Panc1 (cell line): ENCODE measurements at places on chromosomes 12 and 14.

DNA sequence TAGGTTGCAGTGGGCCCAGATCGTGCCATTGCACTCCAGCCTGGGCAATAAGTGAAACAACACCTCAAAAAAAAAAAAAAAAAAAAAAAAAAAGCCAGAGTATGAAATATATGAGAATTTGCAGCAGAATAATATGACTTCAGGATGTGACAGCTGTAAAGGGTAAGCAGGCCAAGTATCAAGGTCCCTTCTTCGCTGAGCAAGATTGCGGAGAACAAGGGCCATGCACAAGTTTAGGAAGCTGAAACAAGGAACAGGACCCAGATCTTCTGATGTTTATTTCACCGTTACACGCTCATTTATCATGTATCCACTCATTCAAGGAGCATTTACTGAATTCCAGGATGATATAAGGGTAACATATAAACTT lies 659 bp upstream of the FOXJ2 start:
- H3K4me1 ChIP-seq: peaks cover 16% of the 10 kb centered on the region
- no peaks in the 10 kb centered on the region; the same call in 1 of the 2 replicates for H3K36me3 ChIP-seq
- peak overlapping the region; percentile 86 for H3K27ac ChIP-seq

DNA sequence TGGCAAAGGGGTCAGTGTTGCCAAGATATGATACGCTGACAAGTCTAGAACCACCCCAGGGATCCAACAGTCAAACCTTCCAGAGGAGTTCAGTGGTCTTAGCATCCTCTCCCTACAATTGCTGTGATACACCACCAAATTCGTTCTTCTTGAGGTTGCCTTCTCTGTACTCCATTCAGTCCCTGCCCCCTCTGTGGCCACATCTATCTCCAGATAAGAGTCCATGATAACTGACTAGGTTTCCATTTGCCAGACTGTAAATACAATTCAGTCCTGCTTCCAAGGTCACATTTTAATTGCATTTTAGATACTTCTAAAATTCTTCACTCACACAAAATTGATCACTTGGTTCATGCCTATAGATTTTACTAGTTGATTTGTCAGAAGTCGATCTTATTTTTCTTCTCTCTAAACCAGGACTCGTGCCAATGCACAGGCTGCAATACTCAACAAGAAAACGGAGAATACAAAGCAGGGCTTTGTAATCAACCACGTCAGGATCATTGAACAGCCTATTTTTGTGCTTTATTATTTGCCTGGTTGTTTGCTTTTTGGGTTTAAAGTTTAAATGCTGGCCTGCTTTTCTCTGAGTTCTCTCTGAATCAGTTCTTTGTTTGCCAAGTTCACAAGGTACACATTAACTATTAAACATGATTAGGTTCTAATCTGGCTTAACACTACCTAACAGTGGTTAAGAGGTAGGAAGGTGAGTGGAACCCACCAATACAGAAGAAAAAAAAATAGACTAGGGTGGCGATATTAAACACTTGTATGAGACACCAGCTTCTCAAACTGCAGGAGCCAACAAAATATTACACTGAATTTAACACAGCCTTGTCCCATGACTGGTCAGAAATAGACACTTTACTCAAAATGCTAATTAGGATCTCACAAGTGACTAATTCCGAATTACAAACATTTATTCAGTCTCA lies 5.3 kb upstream of the TSPAN8 start:
- H3K4me1 ChIP-seq: no peaks in the 10 kb centered on the region; the same call in 1 of the 2 replicates
- H3K36me3 ChIP-seq: no peaks in the 10 kb centered on the region
- no peak overlapping the region for H3K4me3 ChIP-seq

- no peaks in the 10 kb centered on the region for H3K4me1 ChIP-seq
- DNase-seq: no peak
- peaks cover 2% of the 10 kb centered on the region; the same call in 1 of the 2 replicates for H3K27me3 ChIP-seq
- no peak overlapping the region for H3K27ac ChIP-seq
Measured at GRCh38 chr12:7856516-7856915, 16.2 kb downstream of the SLC2A14 start.

DNA sequence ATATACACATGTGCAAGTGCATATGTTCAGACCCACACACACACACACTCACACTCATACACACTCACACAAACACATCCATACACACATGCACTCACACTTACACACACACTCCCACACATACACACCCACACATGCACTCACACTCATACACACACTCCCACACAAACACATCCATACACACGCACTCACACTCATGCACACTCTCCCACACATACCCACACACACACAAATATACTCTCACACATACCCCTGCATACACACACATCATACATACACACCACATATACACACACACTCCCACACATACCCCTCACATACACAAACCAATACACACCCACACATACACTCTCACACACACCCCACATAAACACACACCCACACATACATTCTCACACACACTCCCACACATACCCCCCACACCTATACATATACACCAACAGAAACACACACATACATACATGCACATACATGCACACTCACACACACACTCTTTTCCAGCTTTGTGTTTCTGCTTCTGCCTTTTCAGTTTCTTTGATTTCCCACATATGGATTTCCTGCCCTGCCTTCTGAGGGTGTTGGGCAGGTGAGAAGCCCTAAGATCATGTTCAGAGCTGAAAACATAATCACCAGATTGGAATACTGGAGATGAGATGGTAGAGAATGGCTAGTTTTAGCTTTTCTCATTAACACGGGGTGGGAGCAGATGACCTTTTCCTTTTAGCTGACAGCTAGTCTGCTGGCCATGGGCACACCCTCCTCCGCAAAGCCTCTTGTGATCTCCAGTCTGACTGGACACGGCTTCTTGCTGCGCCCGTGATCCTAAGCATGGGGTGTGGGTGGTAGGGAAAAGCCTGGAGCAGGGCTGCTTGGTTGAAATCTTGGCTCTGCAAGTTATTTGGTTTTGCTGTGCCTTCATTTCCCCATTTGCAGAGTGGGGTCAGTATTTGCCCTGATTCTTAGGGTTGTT lies 214.0 kb downstream of the CHST11 start:
- no peaks in the 10 kb centered on the region for H3K36me3 ChIP-seq
- H3K27ac ChIP-seq: peak overlapping the region; percentile 67
- no peaks in the 10 kb centered on the region for H3K27me3 ChIP-seq
- H3K4me3 ChIP-seq: no peak overlapping the region

DNA sequence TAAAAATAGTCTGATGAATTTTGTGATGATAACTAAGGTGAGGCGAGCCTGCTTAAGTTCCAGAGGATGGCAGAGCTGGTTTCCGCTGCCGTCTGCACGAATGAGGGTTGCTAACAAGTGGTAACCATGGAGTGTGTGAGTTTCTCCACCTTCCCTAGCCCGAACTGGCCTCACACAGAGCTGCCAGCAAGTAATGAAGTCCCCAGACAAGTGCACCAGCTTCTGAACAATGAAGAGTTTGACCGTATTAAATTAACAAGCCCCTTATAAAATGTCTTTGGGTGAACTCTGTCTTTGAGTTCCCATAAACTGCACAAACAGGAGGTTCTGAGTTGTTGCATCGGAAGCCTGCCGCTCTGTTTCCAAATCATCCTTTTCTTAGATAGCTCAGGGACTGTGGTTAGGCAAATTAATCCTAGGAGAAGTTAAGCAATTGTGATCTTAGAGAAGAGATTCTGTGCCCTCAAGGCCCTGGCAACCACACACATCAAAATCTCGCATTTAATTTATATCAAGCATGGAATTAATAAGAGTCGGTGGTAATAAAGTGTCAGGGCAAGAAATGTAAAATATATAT lies 274.1 kb upstream of the DAAM1 start:
- no peak overlapping the region for H3K4me3 ChIP-seq
- DNase-seq: no peak
- H3K4me1 ChIP-seq: no peaks in the 10 kb centered on the region
- no peaks in the 10 kb centered on the region for H3K27me3 ChIP-seq
- H3K36me3 ChIP-seq: no peaks in the 10 kb centered on the region

DNA sequence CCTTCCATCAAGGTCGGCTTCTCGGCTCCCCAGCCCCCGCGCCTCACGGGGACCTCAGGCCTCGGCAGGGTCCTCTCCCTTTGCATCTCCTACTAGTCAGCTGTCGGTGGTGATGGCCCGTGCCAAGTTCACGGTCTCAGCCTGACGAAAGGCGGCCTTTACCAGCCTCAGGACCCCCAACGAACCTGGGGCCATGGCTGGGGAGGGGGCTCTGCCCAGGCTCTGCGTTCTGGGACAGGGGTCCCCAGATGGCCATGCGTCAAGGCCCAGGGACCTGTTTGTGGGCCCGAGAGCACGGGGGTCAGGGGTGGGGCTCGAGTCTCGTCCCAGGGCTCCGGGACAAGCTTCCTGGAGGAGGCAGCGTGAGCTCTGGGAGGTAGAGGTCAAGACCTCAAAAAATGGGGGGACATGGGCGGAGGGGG lies 32.8 kb upstream of the DEGS2 start:
- H3K4me3 ChIP-seq: peak overlapping the region; percentile 54
- H3K27me3 ChIP-seq: no peaks in the 10 kb centered on the region
- no peak for DNase-seq
- peaks cover 8% of the 10 kb centered on the region for H3K4me1 ChIP-seq
- peak overlapping the region; percentile 85 for H3K27ac ChIP-seq

DNA sequence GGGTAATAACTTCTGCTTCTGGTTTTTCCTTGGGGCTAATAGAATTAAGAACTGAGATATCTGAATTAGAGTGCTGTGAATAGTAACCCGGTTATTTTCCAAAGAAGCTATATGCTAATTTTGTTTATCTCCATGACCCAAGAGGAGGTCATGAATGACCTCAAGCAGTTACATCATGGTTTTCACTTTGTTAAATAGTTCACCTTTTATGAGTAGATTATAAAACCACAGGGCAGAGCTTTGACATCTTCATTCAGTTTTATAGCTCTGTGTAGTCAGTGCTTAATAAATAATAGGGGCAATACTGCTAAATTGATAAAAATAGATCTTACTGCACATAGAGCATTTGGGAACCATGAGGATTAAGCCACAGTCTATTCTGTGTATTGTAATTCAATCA lies 462.2 kb downstream of the LRIG3 start:
- no peak for DNase-seq
- H3K27ac ChIP-seq: no peak overlapping the region
- no peaks in the 10 kb centered on the region for H3K36me3 ChIP-seq
- H3K4me1 ChIP-seq: no peaks in the 10 kb centered on the region
- no peak overlapping the region for H3K4me3 ChIP-seq
- H3K27me3 ChIP-seq: no peaks in the 10 kb centered on the region

- H3K4me1 ChIP-seq: peaks cover 63% of the 10 kb centered on the region
- no peaks in the 10 kb centered on the region for H3K36me3 ChIP-seq
- no peak overlapping the region for H3K4me3 ChIP-seq
- H3K27me3 ChIP-seq: no peaks in the 10 kb centered on the region
- H3K27ac ChIP-seq: peak overlapping the region; percentile 99
Measured at GRCh38 chr12:104219908-104220404, 4.4 kb downstream of the TXNRD1 start.

- no peak for DNase-seq
- peaks cover 16% of the 10 kb centered on the region for H3K4me1 ChIP-seq
- peak within 1 kb of the TSS; percentile 76 for H3K4me3 ChIP-seq
Measured at GRCh38 chr12:122203301-122204166, at the start of gene B3GNT4. B3GNT4 (plus strand) TSS chr12:122203709; CDS start chr12:122204619, 910 bp downstream.

GRCh38 chr12:93453633-93454032 lies 11.9 kb upstream of the UBE2N start:
- H3K36me3 ChIP-seq: no peaks in the 10 kb centered on the region
- no peak for DNase-seq
- no peaks in the 10 kb centered on the region for H3K4me1 ChIP-seq
- no peak overlapping the region for H3K4me3 ChIP-seq
- H3K27ac ChIP-seq: no peak overlapping the region
- H3K27me3 ChIP-seq: no peaks in the 10 kb centered on the region

- peaks cover 35% of the 10 kb centered on the region for H3K4me1 ChIP-seq
- no peak for DNase-seq
- no peaks in the 10 kb centered on the region for H3K27me3 ChIP-seq
- no peaks in the 10 kb centered on the region for H3K36me3 ChIP-seq
Measured at GRCh38 chr14:93954900-93955849, 21.2 kb downstream of the ASB2 start.

DNA sequence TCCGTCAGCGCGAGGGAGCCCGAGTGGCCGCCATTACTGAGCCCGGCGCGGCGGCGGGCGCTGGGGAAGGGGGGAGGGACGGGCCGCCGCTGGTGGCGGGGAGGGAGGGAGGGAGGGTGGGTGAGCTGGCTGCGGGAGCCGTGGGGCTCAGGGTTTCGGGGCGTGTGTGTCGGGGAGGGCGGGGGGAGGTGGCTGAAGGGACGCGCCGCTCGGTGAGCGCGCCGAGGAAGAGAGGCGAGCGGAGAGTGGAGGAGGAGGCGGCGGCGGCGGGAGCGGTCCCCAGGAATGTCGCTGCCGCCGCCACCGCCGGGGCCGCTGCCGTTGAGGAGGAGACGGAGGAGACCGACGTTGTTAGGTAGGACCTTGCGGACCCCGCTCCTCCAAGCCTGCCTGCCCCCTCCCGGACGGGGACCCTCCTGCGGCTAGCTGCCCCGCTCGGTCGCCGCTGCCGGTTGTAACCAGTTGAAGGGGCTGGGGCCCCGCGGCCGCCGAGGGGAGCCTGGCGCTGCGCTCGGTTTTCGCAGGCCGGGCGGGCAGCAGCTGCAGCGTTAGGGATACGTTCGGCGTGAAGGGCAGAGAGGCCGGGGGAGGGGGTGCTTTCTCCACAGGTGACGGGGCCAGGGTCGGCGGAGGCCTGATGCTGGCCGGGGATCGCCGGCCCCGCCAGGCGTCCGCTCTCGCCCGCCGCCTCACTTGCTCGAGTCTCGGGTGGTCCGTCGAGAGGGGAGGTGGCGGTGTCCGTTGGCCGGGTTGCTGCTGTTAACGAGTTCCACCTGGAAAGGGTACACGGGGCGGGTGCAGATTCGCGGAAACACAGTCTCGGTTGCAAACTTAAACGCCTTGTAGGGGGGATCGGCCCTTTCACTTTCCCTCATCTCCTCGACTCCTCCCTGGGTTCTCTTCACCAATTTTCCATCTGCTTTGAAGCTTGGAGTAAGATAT lies at the start of gene ARHGAP5:
TSS of gene ARHGAP5 (plus strand) at position 224 of the 942 bp plus-strand sequence. CDS start 13,366 bp downstream, outside the sequence.
- H3K4me1 ChIP-seq: peaks cover 14% of the 10 kb centered on the region; the same call in 1 of the 2 replicates
- H3K27me3 ChIP-seq: no peaks in the 10 kb centered on the region
- DNase-seq: no peak
- H3K4me3 ChIP-seq: peak within 1 kb of the TSS; percentile 91
- peak within 1 kb of the TSS; percentile 97 for H3K27ac ChIP-seq
- no peaks in the 10 kb centered on the region; the same call in 1 of the 2 replicates for H3K36me3 ChIP-seq

GRCh38 chr14:98909251-98909944 lies 362.6 kb downstream of the BCL11B start:
- no peak overlapping the region for H3K27ac ChIP-seq
- H3K4me1 ChIP-seq: no peaks in the 10 kb centered on the region
- H3K27me3 ChIP-seq: no peaks in the 10 kb centered on the region

DNA sequence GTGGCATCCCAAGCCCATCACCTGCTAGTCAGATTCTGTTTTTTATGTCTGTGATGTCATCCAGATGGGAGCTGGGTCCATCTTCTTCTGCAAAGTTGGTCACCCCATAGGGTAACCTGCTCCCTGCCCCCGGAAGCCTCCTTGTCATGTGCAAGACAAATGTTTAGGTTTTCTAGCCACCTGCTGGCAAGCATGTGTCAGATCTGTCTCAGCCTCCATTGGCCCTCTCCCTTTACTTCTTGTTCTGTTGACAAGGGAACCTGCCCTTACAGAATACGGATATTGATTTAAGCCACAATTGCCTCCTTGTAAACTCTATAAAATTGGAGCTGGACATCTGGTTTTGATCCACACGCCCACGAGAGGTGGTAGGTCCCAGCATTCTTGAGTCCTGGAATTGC lies 7.5 kb downstream of the NTF3 start:
- no peak for DNase-seq
- no peak overlapping the region for H3K27ac ChIP-seq
- no peaks in the 10 kb centered on the region for H3K4me1 ChIP-seq
- H3K36me3 ChIP-seq: no peaks in the 10 kb centered on the region
- H3K27me3 ChIP-seq: no peaks in the 10 kb centered on the region; the same call in 1 of the 2 replicates
- H3K4me3 ChIP-seq: no peak overlapping the region
